ENCODE measurements at places on chromosomes 2 and 18.

- no peak for DNase-seq
Observed at GRCh38 chr2:40285391-40285790, 166.5 kb downstream of the SLC8A1 start.

DNA sequence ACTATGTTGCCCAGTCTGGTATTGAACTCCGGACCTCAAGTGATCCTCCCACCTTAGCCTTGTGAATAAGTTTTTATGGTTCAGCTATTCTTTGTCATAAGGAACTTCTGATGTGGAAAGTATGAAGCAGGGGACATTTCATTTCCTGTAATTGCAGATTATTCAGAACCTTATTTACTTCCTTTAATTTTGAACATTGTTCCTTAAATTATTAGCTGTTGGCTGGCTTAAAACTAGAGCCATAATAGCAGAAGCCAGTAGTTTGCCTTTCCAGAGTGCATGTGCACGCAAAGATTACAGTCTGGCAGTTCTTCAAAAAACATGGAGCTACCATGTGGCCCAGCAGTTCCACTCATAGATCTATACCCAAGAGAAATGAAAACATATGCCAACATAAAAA lies 53.1 kb downstream of the PMS1 start:
- no peak for DNase-seq

DNA sequence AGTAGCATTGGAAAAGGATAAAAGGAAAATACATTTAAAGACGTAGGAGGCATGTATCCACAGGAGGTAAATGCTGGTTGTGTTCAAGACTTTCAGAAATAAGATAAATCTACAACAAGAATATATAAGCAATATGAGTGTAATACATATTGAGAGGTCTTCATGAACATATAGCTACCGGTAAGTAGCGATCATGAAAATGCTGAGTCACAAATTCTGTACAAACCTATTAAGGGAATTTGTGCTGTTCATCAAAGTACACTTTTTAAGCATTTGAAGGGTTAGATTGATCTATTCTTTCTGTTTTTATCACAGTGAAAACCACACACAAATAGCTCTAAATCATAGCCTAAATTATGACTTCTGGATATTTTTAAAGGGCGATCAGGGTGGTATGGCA lies 173.1 kb upstream of the NYAP2 start:
- DNase-seq, result no peak

DNA sequence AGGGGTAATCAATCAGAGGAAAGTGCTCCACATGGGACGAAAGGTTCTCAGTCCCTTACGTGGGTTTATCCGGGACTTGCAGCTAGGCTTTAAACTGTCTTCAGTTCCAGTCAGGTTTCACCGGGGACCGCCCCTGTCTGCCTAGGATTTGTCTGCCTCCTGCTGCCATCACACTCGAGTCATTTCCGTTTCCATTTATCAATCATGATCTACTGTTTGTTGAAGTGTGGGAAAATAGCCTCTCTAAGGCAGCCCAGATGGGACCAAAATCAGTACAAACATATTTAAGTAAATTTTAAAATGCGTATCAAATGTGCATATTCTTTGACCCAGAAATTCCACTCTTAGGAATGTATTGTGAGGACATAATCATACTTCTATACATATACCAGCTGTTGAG lies 10.5 kb downstream of the TRAPPC12 start:
- DNase-seq, result no peak

GRCh38 chr2:100113990-100114433 lies 28.4 kb downstream of the AFF3 start:
- DNase-seq, result no peak

- DNase-seq, result no peak
Observed at GRCh38 chr2:218746470-218746795, 35.5 kb upstream of the CYP27A1 start.

DNA sequence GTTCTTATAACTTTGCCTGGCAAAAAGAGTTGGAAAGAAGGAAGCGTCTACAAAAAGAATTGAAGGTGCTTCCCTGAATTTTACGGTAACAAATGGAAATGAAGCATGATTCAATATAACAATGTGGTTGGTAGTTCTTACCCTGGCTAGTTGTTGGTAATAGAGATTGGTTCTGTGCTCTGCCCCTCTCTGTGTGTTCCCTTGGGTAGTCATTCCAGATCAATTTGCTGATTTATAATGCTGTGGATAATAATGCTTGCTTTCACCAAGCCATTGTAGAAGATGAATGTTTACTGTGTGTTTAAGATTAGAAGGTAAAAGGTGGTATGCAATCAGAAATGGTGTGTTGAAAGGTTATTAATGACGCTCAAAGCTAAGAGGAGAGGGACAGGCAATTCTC lies 577.8 kb upstream of the NXPH2 start:
- no peak for DNase-seq

GRCh38 chr2:46716927-46717326 lies 198.7 kb downstream of the MCFD2 start:
- DNase-seq, result no peak

DNA sequence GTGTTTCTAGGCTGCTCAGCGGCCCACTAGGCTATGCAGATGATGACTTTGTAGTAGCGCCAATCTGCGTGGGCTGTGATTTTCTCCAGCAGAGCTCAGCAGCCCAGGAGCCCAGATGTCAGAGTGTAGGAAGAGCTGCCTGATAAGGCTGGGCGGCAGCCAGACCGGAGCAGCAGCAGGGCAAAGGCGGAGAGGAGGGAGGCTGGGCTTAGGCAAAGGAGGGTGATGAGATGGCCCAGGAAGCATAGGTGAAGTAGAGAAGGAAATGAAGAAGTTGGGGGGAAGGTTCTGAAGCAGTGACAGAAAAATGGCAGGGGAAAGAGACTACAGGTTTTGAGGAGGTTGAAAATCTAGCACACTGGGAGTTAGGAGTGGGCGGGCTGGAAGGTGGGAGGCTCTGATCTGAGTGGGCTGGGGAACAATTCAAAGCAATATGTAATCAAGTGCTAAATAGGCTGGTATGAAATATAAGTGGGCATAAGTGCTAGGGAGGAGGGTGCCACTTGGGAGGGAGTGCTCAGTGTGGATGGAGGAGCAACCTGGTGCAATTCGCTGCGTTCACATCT lies 50.6 kb upstream of the STPG4 start:
- no peak for DNase-seq

GRCh38 chr18:49988101-49988500 lies 174.8 kb upstream of the ACAA2 start:
- DNase-seq, result no peak

DNA sequence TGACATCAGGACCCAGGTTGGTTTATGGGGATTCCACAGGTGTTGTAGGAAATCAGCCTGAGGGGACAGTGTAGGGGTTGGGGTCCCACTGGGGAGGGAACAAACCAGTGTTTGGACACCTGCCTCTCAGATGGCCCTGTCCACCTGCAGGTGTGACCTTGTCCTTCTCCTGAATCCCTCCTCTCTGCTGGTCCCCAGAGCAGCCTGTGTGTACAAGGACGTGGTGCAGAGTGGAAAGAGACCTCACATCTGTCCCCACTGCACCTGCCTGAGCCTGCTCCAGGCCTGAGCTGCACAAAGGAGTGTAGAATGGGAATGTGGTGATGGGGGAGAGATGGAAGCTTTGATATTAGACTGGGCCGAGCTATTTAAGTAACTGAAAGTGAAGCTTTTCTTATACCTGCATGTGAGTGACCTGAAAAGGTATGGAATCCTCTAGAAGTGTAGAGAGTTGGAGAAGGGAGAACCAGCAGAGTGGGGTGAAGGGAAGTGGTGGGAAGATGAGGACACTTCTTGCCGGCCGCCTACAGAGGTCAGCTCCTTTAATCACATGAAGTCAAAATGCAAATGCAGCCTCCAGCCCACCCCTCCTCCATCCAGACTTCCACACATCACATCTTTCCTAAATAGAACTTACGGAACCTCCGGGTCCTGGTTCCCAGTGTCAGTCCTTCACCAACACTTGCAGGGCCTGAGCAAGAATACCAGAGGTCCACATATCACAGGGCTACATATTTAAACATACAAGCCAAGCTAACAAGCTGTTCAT lies 89.3 kb upstream of the SMAD2 start:
- DNase-seq, result no peak

GRCh38 chr18:49744376-49745008 lies 68.8 kb downstream of the ACAA2 start:
- no peak for DNase-seq

GRCh38 chr2:36801088-36801487 lies 104.6 kb downstream of the VIT start:
- no peak for DNase-seq

- no peak for DNase-seq
Observed at GRCh38 chr2:231677632-231678104, 30.7 kb upstream of the PTMA start.

DNA sequence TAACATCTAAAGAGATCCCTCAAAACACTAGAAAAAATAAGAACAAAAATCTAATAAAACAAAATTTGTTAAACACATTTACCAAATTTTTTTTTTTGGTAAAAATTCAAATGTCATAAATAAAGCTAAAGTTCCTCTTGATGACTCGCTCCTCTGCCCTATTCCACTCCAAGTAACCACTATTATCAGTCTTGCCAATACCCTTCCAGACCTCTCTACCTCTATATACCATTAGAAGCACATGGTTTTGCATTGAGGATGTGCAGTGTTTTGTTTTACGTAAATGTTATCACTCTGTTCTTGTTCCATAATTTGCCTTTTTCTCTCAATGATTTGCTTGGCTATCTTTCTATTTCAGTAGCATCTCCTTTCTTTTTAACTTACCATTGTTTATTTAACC lies 10.9 kb downstream of the IL1B start:
- no peak for DNase-seq

DNA sequence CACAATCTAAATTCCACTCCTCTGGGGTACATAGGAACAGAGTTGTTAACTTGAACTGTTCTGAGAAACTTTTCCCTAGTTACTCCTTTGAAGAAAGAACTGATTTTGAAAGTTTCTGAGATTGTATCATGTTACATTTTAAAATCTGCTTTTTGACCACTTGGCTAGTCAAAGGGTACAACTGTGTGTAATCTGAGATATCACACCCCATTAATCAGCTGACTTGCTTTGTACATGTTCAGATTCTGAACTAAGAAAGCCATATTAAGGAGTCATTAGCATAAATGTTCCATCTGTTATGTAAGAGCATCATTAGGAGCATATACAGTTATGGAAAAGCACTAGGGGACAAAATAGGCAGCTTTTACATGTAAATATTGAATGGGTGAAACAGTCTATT lies 3.8 kb upstream of the WDR35 start:
- no peak for DNase-seq

DNA sequence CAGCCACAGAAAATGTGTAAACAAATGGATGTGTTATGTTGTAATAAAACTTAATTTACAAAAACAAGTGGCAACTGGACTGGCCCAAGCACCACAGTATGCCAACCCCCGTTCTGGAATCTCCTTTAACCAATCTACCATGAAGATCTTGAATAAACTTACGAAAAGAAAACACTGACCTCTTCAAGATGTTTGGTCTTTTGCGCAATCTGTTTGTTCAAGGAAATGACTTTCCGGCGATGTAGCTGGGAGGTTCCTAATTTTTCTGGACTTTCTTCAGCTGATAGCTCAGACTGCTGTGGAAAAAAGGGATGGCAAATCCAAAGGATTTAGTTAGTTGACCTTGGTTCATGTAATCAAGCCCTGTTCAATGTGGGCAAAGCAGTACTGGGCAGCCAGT lies 55.7 kb downstream of the CCDC93 start:
- DNase-seq, result no peak

DNA sequence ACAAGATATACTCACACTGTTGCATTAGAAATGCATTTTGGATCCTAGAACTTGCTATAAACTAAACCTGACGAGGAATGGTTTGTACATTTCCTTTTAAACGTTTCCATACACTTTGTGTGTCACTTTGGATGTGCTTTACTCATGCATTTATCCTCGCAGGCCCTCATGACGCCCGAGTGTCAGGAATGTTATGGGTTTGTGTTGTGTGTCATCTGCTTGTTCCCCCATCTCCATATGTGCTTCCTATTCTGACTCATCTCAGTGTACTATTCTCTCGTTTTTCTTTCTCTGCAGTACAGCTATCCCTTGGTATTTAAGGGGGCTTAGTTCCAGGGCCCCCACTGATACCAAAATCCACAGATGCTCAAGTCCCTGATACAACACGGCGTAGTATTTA lies 121.5 kb upstream of the RASGRP3 start:
- no peak for DNase-seq

DNA sequence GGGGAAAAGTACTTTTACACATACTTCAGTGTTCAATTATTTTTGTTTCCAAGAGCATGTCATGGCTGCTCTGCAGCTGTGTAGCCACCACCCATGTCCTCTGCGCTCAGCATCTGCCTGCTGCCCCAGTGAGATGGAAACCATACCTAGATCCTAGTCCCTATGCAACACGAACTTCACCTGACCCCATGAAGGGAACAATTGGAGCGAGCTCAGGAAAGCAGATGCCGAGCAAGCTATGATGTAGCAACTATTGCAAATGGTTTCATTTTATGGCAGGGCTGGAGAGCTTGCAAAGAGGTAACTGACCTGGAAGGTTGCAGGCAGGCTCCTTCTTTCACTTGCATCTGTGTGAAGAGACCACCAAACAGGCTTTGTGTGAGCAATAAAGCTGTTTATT lies 1.3 kb upstream of the CCDC141 start:
- DNase-seq, result no peak

- DNase-seq, result no peak
Observed at GRCh38 chr2:134232868-134233727, 20.8 kb upstream of the MGAT5 start.

GRCh38 chr18:70457223-70457622 lies 168.4 kb downstream of the SOCS6 start:
- DNase-seq, result no peak

DNA sequence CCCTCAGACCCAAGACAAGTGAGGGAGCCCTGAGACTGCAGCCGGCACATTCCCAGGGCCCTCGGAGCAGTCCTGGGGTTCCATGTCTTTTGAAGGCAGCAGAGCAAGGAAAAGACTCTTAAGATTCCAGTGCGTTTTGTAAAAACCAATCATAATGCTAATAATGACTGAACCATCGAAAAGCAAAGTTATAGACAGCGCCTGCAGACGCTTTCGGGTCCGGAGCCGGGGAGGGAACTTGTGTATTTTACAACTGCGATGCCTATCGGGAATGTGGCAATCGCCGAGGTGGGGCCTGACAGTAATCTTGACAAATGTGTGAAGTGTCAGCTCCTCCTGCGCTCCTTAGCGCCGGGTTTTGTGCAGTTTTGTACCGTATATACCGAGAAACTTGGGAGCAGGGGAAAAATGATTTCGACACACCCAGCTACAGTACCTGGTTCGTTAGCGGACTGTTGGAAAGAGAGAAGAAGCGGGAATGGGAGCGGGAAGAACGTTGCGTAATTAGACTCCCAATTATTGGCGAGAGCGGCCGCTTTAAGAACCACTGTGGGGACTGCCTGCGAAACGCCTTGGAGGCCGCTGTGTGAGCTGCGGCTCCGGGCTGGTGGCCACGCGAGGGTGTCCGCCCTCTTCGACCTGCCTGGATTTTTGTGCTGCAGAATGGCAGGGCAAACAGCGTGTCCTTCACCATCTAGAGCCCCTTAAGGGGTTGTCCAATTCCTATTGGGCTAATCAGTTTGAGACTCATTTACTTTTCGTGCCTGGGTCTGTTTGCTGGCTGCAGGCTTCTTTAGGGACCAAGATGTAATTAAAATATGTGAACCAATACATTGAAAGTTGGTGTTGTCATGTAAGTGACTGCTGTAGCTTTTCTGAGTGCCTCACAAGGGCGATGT lies 2.4 kb downstream of the EPAS1 start:
- no peak for DNase-seq

GRCh38 chr2:210584834-210585233 lies 28.4 kb downstream of the CPS1 start:
- DNase-seq, result no peak

GRCh38 chr2:181305301-181306123 lies 151.7 kb upstream of the ITGA4 start:
- no peak for DNase-seq
